ENCODE measurements at places on chromosomes 12 and 14. TPM values are rescaled to one million over a fixed set of nuclear protein-coding genes. Genes with fewer than 3 reads are reported as not detected.

DNA sequence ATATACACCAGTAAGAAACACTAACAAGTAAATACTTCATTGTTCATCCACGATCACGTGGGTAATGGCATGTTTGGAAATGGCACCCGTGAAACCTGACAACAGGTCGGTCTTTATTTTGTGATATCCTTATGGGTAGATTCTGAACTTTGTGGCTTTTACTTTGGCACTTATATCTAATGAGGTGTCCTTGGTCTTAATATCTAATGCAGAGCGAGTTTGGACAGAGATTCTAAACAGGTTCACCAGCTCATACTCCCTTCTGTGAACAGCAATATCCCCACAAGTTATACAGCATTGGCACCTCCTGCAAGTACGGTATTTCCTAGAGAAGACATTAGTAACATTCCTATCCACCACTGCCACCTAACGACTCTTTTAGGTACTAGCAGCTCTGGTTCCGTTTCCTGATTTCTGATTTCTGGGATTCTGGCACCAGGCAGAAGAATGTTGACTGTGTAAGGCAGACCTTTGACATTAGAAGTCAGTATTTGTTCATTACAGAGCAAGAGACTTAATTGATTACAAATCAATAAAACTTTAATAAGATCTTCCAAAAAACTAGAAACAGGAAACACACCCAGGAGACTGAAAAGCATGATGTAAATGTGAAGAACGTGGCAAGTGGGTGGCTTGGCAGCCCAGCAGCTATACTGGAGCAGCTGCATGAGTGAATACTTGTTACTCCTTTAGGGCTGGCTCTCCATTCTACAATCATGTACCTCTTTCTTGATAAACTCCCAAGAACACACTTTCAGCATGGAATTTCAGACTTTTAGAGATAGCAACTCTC lies 2.5 kb downstream of the ANG start:
- peak; percentile 22 for DNase-seq

The KRT80 gene
- not detected for total RNA-seq

The MSI1 gene
- 0.60 TPM for total RNA-seq

The GOLGA3 gene
- total RNA-seq = 57.2 TPM

The NR2C1 gene
- 22.3 TPM for total RNA-seq

DNA sequence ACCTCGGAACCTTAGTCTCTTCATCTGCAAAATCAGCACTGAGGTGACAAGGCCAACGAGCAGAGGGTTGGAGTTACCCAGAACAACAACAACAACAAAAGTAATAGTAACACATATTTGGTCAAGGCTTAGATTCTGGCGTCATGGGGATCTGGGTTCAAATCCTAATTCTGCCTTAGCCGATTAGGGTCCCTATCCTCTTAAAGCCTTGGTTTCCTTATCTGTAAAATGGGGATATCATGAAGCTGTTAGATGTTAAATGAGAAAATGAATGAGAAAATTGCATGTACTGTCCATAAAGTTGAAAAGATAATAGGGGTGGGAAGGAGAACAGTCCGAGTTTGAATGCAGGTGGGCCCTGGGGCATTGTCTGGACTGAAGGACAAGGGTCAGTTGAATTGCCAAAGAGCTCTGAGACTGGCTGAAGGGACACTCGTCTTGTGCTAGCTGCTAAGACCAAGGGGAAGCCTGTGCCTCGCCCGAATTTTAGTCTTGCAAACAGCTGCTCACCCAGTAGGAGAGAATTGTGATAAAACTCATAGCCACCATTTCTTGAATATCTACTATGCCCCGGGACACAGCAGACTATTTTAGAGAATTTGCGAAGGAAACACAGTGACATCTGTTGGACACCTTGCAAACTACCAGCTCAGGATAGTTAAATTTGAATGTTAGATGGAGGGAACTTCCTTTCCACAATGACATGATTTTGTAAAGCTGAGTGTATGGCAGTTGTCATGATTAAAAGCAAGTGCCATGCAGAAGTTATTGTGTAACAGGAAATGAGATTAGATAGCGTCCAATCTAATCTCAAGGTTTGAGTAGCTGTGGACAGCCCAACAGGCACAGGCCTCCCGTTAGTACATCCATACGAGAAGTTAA lies 6.8 kb upstream of the HNF1A start:
- peak; percentile 12 for DNase-seq

DNA sequence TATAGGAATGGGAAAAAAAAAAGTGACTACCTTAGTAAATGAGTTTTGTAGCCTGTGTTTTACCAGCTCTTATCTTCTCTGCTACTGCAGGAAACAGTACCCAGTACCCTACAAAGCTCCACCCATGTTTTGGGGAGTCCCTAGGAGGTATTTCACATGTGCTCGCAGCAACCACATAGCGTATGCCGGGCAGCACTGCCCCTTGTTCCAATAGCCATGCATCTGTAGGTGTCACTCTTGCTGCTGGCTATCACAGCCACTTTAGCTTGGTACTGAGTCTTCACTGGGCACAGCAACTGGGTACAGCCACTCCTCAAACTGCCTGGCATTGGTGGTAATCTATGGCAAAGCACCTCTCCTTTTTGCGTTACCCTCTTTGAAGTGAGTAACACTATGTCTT lies 2.0 kb upstream of the MDM1 start:
- DNase-seq = no peak

DNA sequence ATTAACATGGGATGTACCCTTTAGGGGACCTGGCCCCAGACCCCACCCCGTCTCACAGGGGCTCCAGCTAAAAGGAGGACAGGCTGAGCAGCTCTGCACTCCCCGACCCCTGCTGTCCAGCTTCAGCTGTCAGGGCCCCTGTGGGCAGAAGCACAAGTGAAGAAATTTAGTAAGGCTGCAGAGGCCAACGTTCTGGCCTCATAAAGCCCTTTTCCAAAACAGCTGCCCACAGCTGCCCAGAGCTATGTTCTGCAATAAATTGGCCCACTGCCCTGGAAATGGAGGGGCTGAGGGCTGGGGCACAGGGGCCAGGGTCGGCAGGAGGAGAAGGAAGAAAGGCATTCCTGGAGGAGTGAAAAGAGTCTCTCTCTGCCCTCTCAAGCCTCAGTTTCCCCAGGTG lies 357.1 kb downstream of the BCL11B start:
- DNase-seq = no peak

The SRRM4 gene
- total RNA-seq = not detected

GRCh38 chr14:61438860-61439765 lies 117.7 kb downstream of the PRKCH start:
- DNase-seq = peak; percentile 58

DNA sequence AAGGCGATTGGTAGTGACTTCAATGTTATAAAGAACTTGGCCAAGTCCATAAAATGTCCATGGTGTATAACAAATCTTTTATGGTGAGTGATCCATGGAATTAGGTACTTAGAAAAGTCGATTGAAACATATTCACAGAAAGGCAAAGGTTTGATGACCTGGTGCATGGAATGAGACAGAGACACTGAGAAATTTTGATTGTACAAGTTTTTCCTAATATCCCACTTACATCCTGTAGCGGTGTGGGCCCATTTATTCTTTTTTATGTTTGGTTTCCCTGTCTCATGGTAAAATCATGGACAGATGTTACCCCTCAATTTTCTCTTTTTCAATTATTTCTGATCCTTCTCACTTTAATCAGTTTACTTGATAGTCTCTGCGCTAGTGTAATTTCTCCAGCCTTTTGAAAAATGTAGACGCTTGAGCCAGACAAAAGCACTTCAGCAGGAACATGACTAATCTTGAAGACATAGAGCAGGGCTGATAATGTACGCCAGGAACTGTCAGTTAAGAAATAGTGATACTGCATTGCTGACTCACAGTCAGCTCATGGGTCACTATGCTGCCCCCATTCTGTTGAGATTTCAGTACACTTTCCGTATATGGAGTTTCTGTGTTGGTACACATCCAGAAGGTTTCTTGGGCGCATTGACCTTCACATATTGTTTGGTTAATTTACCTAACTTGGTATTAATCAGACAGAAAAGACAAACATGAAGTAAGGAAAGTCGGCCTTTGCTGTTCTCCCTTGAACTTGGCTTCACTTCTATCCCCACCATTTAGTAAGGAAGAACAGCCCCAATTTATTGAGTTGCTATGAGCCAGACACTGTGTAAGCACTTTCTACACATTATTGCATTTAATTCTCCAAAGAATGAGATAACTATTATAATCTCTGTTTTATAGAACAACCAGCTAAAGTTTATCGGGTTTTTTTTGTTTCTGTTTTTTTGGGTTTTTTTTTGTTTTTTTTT lies 841.7 kb downstream of the DIO2 start:
- no peak for DNase-seq

The AKAP5 gene
- 1.2 TPM for total RNA-seq

GRCh38 chr14:30238936-30239335 lies 311.3 kb upstream of the PRKD1 start:
- DNase-seq = no peak

GRCh38 chr12:1882405-1882804 lies 36.0 kb downstream of the CACNA2D4 start:
- DNase-seq = no peak

- no peak for DNase-seq
Measured at GRCh38 chr14:95207475-95208233, 50.3 kb upstream of the DICER1 start.

The CCDC198 gene
- total RNA-seq = not detected

- DNase-seq = no peak
Measured at GRCh38 chr12:120257041-120257821, 8.3 kb downstream of the PXN start.

DNA sequence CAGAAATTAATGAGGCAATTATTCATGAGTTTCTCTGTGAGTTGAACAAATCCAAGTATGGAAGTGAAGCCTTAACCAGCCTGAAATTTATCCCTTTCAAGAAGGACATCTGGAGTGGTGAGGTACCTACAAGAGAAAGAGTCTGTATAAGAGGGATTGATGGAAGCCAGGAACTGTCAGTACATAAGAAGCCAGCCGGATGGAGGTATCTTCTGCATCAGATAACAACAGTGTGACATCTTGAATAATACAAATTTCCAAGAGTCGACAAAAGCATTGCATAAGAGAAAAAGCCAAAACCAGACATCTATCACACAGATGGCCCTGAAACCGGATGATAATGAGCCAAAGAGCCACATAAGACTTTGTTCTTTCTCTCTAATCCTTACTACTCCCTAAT lies 781.2 kb downstream of the FLRT2 start:
- DNase-seq = no peak

The SLC22A17 gene
- 2.2 TPM for total RNA-seq

The RNU7-1 gene
- total RNA-seq = not detected

The NGB gene
- not detected for total RNA-seq

The C12orf60 gene
- total RNA-seq = 2.7 TPM

The PGF gene
- 0.21 TPM for total RNA-seq

DNA sequence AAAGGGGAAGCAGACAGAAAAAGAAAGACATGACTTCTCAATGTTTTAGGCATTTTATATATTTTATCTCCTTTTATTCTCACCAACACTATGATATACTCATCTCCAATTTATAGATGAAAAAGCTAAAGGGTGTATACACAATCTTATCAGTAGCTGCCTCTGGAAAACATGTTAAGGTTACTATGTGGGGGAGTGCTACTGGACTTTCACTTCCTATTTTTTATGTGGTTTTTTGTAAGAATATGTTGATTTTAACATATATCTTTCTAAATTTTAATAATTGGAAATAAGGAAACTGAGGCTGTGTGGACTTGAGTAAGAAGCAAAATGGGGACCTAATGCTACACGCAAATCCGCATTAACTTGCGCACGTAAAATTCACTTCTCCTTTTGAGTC lies 99.6 kb upstream of the PDE3A start:
- DNase-seq = no peak

The HSP90AA1 gene
- total RNA-seq = 1,485 TPM

The FGF6 gene
- total RNA-seq = not detected

DNA sequence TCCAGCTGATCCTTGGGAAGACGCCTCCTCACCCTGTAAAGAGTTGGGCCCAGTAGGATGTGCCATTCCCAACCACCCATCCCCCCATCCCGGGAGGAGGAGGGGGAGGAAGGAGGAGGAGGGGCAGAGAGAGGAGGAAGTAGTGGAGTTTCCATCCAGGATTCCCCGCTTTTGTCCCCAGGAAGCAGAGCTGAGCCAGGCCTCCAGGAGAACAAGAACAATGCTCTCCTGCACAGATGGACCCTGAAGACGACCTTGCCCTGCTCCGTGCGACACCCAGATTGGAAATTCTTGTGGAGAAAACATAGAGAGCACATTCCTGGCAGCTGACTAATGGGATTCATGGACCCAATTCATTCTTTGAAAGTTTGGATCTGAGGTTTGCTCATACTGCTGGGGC lies 132.3 kb upstream of the CRY1 start:
- no peak for DNase-seq

DNA sequence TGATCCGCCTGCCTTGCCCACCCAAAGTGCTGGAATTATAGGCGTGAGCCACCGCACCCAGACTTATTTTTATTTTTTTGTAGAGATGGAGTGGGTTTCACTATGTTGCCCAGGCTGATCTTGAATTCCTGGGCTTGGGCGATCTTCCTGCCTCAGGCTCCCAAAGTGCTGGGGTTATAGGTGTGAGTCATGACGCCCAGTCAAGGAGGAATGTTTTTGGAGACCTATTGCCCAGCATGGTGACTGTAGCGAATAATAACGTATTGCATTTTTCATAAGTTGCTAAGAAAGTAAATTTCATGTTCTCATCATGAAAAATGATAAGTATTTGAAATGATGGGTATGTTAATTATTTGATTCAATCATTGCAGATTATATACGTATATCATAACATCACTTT lies 46.5 kb downstream of the TEAD4 start:
- no peak for DNase-seq

DNA sequence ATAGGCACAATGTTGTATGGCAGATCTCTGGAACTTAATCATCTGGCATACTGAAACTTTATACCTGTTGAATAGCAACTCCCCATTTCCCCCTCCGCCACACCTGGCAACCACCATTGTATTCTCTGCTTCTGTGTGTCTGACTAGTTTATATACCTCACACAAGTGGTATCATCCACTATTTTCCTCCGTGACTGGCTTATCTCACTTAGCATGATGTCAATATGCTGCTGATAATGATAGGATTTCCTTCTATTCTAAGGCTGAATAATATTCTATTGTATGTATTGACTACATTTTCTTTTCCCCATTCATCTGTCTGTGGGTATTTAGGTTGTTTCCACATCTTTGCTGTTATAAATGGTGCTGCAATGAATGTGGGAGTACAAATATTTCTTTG lies 21.5 kb downstream of the BRMS1L start:
- DNase-seq = no peak

The KRT77 gene
- not detected for total RNA-seq

DNA sequence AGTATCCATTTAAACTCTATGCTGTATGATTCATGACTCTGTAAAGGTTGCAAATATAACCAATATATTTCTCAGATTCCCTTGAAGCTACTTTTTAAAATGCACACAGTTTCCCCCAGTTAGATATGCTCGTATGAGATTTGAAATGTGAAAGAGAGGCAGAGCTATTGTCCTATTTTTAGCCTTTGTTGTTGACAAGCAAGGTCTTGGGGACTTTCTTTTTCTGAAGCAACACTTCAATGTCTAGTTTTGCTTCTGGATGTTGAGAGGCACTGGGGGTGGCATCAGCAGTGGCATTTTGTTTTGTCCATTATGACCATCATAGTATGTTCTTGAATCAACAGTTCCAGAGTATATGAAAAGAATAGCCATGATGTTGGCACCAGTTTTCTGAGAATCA lies 63.4 kb downstream of the ASCL1 start:
- no peak for DNase-seq

The CLEC12A gene
- total RNA-seq = 0.14 TPM
